ENCODE measurements at places on chromosomes 4 and X. TPM values are rescaled to one million over a fixed set of nuclear protein-coding genes. Genes with fewer than 3 reads are reported as not detected.

TRIM2 gene
- 9.5 TPM for total RNA-seq

PARM1 gene
- 0.33 TPM for total RNA-seq

LRCH2 gene
- total RNA-seq, result 5.0 TPM

CXCL1 gene
- total RNA-seq, result 51.0 TPM

TMEM47 gene
- total RNA-seq, result 43.4 TPM

NLGN4X gene
- total RNA-seq, result not detected

MAGEE2 gene
- not detected for total RNA-seq

KLB gene
- total RNA-seq, result not detected

TRIML2 gene
- total RNA-seq, result not detected

NSUN7 gene
- not detected for total RNA-seq

NEIL3 gene
- total RNA-seq, result 3.6 TPM

ZC4H2 gene
- total RNA-seq, result 12.4 TPM

ETDA gene
- total RNA-seq, result not detected

LRP2BP gene
- 0.48 TPM for total RNA-seq

FABP2 gene
- total RNA-seq, result not detected

GC gene
- not detected for total RNA-seq
